ENCODE measurements at places on chromosomes 5 and 9.

GRCh38 chr5:149237662-149238061 is 34.0 kb upstream of the AFAP1L1 start:
- DNase-seq, result no peak

- DNase-seq, result no peak
Measured at GRCh38 chr9:16206518-16206917, 653.7 kb downstream of the CCDC171 start.

DNA sequence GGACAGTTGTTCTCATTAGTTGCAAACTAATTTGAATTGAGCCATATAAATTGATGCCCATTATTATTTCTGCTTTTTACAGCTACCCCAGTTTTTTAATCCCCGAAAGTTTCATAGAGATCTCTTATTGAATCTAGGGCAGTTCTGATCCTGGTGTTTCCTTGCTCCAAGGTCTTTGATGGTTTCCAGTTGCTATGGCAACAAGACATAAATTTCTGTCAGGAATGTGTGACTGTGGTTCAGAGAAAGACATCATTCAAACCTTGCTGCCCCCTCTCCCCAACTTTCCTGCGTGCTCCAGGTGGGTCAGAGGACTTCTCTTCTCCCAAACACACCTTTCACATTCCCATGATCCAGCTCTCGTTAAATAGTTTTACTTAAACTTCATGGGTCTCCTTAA is 63.4 kb downstream of the TAF11L14 start:
- DNase-seq, result no peak

DNA sequence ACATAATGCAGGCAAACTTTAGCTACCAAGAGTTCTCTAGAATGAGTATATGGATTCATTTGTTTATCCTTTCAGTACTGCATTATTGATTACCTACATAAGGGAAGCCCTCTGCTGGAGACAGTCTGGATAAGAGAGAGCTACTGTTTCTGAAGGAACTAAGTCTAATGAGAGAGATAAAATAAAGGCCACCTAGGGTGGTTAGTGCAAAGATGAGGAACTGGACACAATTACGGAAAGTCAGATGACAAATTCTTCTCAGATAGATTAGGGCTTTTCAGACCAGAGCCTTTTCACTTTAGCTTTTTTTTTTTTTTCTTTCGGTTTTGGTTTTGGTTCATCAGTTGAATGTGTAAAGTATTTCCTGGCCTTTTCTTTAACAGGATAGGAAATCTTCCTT is 31.3 kb downstream of the ISOC1 start:
- DNase-seq, result no peak

- DNase-seq, result no peak
Measured at GRCh38 chr5:141869514-141869913, 8.7 kb downstream of the PCDH1 start.

DNA sequence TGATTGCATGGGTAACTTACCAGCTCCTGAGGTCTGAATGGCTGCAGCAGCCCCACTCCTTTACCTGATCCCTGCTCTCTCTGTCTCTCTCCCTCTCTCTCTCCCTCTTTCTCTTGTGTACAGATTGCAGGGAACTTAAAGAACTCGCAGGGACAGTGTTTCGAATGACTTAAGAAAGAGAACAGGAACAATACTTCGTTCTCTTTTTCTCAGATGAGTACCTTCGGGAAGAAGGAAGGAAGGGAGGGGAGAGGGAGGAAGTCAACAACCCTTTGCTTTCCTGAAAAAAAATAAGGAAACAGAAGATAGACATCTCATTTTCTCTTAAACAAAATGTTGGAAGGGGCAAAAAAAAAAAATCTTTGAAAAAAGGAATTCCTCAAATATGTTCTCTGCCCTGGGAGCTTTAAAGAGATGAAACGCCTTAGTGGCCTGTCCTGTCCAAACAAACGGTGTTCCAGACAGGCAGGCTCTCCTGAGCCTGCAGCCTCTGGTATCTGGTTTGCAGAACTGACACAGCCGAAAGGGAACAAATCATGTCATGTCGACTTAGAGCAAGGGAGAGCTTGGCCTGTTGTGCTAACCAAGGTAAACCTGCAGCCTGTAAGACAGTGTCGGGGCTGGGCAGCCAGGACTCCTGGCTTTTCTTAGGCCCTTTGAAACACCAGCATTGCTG is at the start of gene ZNF366:
Gene ZNF366 (minus strand): TSS at position 180 of the 676 bp plus-strand sequence. CDS start 45,914 bp downstream, outside the sequence.
- no peak for DNase-seq

Measured in activated CD8-positive, alpha-beta memory T cell treated with anti-CD3 and anti-CD28 coated beads, Interleukin-2, amount 50 U/mL, for 48 hours (primary cell).